Vein endothelial cell (primary cell): ENCODE measurements at places on chromosomes 3 and 15. TPM values are rescaled to one million over a fixed set of nuclear protein-coding genes. Genes with fewer than 3 reads are reported as not detected.

RARB gene
- 4.2 and 4.4 TPM in 2 replicates for total RNA-seq

MORC1 gene
- not detected in 2 replicates for total RNA-seq

LSMEM2 gene
- total RNA-seq, result not detected in 2 replicates

ITIH1 gene
- not detected in 2 replicates for total RNA-seq

EPHB1 gene
- total RNA-seq, result 3.3 and 3.6 TPM in 2 replicates

ACTRT3 gene
- total RNA-seq, result 4.9 TPM in 2 replicates

CCDC54 gene
- total RNA-seq, result not detected in 2 replicates

OPA1 gene
- 56.2 and 78.1 TPM in 2 replicates for total RNA-seq

ANKRD34C gene
- not detected in 2 replicates for total RNA-seq

CLDN18 gene
- total RNA-seq, result not detected in 2 replicates

ALS2CL gene
- 8.8 and 11.1 TPM in 2 replicates for total RNA-seq

SNTN gene
- total RNA-seq, result not detected in 2 replicates

CCR8 gene
- total RNA-seq, result not detected in 2 replicates

ZIC4 gene
- total RNA-seq, result under 0.01 TPM in 1 of 2 replicates, not detected in the other

CHRD gene
- under 0.01 and 0.19 TPM in 2 replicates for total RNA-seq

HESX1 gene
- total RNA-seq, result 0.33 and 0.67 TPM in 2 replicates

CCR3 gene
- total RNA-seq, result not detected in 2 replicates

FSTL1 gene
- total RNA-seq, result 475 and 666 TPM in 2 replicates

SCN11A gene
- under 0.01 and 0.10 TPM in 2 replicates for total RNA-seq

PTX3 gene
- 395 and 451 TPM in 2 replicates for total RNA-seq

SHC4 gene
- 0.65 and 0.96 TPM in 2 replicates for total RNA-seq

ZMYND10 gene
- total RNA-seq, result 0.19 TPM in 1 of 2 replicates, not detected in the other

GASK1A gene
- 0.10 TPM in 1 of 2 replicates, not detected in the other for total RNA-seq

PTH1R gene
- total RNA-seq, result 0.48 and 0.65 TPM in 2 replicates

ADPGK gene
- 48.7 and 53.0 TPM in 2 replicates for total RNA-seq

ALDH1A2 gene
- 39.8 and 51.1 TPM in 2 replicates for total RNA-seq

PIGZ gene
- total RNA-seq, result 6.0 and 6.2 TPM in 2 replicates

SRGAP3 gene
- 0.29 and 0.98 TPM in 2 replicates for total RNA-seq

AGBL1 gene
- total RNA-seq, result under 0.01 TPM in 1 of 2 replicates, not detected in the other

HRG gene
- total RNA-seq, result not detected in 2 replicates

IL5RA gene
- total RNA-seq, result not detected in 2 replicates

SPESP1 gene
- total RNA-seq, result 2.3 and 5.9 TPM in 2 replicates

THSD4 gene
- 34.6 and 44.1 TPM in 2 replicates for total RNA-seq

ERICH6 gene
- total RNA-seq, result not detected in 2 replicates

FYCO1 gene
- 20.9 and 22.5 TPM in 2 replicates for total RNA-seq

GTF2A2 gene
- 45.9 and 56.8 TPM in 2 replicates for total RNA-seq

SNURF gene
- 9.6 and 16.3 TPM in 2 replicates for total RNA-seq

TRIM42 gene
- total RNA-seq, result not detected in 2 replicates

SCN5A gene
- 4.6 and 7.5 TPM in 2 replicates for total RNA-seq

SLC38A3 gene
- not detected in 2 replicates for total RNA-seq

TTC23 gene
- 26.2 and 28.4 TPM in 2 replicates for total RNA-seq

WDR93 gene
- total RNA-seq, result 0.10 TPM in 1 of 2 replicates, not detected in the other

SST gene
- total RNA-seq, result not detected in 2 replicates

HTR3E gene
- not detected in 2 replicates for total RNA-seq

SMAD6 gene
- 15.3 and 24.2 TPM in 2 replicates for total RNA-seq

RNU5B-1 gene
- not detected in 2 replicates for total RNA-seq

RASGRF1 gene
- not detected in 2 replicates for total RNA-seq

LMOD3 gene
- total RNA-seq, result not detected in 2 replicates

CACNA1D gene
- total RNA-seq, result not detected in 2 replicates
